A549 (cell line): ENCODE measurements at places on chromosomes 7 and 10. TPM values are rescaled to one million over a fixed set of nuclear protein-coding genes. Genes with fewer than 3 reads are reported as not detected.

DNA sequence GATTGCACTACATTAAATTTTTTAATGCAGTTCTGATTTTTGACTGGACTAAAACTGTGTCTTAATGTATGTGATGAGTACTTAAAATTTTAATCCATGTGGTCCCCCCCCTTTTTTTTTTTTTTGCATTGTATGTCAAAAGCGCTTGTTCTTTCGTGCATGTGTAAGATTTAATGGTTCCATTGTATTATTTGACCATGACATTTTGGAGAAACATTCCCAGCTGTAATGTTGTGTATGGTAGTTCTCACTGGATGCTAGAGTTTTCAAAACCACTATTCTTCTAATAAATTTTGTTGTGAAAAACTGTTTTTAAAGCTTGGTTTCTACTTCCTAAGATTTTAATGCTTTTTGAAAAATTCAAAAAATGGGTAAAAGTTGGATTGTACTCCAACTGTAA is 132.0 kb downstream of the LCOR start:
- no peak for DNase-seq

DNA sequence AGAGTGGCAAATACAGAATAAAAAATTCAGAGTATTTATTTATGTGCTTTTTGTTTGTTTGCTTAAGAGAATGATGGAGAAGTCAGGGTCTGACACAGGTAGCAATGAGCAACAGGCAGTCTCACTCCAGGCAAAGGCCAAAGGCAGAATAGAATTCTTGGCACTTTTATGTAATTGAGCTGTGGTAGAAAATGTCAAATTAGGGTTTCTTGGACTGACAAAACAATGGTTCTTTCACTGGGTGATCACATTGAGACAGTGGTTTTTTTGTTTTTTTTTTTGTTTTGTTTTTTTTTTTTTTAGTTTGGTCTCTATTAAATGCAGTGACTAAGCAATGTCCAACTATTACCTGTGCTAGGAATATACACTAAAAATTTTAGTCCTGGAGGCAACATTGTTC is 27.4 kb downstream of the POM121L12 start:
- DNase-seq, result no peak

DNA sequence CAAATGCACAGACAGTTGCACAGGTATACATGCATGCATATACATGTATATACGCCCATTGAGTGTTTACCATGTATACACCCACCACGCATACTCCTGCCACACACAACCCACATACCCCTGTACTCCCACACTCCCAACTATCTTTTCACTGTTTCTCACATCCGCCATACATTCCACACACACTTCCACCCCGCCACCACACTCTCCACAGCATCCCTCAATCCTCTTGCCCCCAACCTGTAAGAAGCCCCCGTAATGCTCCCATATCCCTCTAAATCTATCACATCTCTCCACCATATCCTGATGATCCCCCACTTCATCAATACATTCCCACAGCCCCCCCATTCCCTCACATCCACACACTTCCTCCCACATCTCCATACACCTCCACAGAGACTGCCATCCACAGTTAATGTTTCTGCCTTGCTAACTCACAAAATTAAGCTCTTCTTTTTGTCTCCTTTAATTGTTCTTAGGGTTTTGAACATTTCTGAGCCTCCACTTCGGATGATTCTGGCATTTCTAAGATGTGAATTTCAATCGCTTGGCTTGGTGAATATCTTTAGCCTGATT is 47.4 kb downstream of the GPR158 start:
- no peak for DNase-seq

DNA sequence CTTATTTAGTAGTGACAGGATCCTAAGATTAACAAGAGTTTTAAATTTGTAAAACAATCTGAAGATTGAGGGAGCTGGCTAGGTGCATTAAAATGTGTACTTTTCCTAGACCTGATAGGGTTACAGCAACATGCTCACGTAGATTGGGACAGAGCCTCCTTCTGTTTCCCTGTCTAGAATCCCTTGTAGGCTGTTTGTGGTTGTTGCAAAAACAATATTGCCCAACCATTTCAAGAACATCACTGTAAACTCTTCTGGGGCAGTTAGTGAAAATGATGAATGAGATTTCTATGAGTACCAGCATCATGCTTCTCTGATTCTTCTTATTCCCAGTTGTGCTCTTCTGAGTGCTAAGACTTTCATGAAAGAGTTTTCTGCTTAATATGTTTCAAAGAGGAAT is 14.7 kb upstream of the CPED1 start:
- no peak for DNase-seq

GRCh38 chr10:77104459-77104980 is 533.1 kb downstream of the KCNMA1 start:
- no peak for DNase-seq

GRCh38 chr10:111079241-111079760 is 2.5 kb downstream of the ADRA2A start:
- no peak for DNase-seq

- DNase-seq, result no peak
These were observed 59.8 kb downstream of the GALNT17 start for GRCh38 chr7:71191771-71192170.

DNA sequence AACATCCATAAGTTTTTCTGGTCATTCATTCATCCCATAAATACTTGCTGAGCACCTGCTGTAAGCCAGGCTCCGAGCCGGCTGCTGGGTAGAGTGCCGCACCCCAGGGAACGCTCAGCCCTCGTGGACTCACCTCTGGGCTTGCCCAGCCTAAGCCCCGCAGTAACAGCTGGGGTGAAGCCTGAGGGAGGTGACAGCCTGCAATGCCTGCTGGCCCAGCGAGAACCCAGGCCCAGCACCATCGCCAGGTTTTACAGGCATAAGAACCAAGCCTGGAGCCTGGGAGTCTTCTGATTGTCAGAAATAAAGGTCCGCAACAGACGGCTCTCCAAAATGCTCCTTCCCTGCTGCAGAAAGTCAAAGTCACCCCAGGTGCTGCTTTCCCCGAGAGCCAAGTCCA is 205.4 kb downstream of the ZMYND11 start:
- no peak for DNase-seq

GRCh38 chr7:134527979-134528371 is 608 bp downstream of the AKR1B10 start:
- no peak for DNase-seq

DNA sequence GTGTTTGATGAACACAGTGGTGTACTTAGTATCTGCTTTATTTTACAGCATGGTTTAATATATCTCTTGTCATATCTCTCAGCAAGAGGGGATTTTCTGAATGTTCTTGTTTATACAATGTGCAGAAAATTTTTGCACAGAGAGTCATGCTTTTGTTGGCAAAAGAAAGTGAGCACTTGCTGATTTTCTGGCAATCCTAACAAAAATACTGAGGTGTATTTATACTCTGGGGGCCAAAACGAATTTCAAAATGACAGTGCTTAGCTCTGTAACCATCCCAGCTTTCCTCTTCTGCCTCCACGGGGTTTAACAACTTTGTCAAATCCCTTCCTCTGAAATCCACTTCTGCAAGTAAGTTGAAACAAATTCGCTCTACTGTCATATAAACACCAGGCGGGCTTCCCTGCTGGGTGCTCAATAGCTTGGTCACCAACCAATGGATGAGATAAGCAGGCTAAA is 169.2 kb downstream of the NOC3L start:
- no peak for DNase-seq

- DNase-seq, result no peak
These were observed 8.5 kb downstream of the CALML5 start for GRCh38 chr10:5490698-5491464.

- DNase-seq, result no peak
These were observed 196.9 kb downstream of the GRID1 start for GRCh38 chr10:86169506-86170254.

GRCh38 chr10:96556003-96556402 is 30.8 kb downstream of the TM9SF3 start:
- DNase-seq, result no peak

DNA sequence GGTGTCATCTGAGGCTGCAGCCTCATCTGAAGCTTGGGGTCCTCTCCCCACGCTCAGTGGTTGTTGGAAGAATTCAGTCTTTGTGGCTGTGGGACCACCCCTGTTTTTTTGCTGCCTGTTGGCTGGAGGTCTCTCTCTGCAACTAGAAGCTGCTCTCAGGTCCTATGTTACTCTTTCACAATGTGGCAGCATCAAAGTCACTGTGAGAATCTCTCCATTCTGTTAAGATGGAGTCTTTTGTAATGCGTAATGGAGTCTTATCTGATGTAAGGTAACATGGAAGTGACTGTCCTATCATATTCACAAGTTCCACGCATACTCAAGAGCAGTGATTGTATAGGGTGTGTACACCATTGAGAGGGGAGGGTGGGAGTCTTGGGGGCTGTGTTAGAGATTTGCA is 24.9 kb downstream of the TSPAN13 start:
- no peak for DNase-seq

- DNase-seq, result no peak
These were observed 102.0 kb upstream of the TBX20 start for GRCh38 chr7:35355911-35356310.

DNA sequence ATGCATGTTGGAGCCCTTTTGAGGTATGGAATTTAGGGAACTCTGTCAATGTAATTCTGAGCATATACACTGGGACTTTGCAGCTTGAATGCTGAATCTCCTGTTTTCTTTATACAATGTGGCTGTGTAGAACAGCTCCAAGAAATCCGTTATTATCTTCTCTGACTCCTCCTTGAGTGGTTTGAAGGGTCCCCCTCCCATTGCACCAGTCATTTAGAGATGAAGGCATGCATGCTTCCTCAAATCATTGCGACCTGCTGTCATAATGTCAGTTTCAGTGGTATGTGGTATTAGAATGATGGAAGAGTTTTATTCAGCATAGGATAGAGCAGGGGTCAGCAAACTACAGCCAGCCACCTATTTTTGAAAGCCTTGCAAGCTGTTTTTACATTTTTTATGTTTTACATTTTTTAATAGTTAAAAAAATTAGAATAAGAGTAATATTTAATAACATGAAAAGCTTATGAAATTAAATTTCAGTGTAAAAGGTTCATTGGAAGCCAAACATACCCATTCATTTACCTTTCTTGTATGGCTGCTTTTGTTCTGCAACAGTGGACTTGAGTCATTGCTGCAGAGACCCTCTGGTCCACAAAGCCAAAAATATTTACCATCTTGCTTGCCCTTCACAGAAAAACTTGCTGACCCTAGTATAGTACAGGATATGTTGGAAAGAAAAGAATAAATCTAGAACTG is 8.1 kb downstream of the STK17A start:
- no peak for DNase-seq

- DNase-seq, result no peak
These were observed 39.8 kb downstream of the SLC37A3 start for GRCh38 chr7:140358412-140359051.

DNA sequence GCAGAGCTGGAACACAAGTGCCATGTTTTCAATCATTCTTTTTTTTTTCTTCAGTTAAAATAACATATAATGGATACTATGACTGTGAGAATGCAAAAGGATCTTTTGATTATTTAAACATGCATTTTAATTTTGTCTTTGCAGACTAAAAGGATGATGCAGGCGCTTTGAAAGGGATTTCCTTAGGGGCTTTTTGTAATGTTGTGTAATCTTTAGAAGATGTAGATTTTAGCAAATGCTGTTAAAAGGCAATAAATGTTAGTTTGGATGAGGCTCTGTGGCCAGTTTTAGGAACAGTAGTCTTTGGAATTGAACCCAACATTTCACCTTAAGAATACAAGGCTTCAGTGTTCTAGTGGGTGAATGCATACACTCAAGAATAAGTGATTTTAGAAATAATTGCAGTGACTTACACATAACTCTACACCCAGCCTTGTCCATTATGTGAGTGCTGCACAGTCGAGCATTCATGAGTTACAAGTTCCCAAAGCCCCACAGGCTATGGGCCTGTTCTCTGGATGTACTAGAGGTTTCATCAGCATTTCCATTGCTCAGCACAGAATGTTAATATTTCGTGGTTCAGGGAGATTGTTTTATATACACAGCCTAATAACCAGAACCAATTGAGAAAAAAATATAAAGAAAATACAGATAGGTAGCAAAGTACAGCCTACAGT is 11.6 kb downstream of the PAPSS2 start:
- no peak for DNase-seq

DNA sequence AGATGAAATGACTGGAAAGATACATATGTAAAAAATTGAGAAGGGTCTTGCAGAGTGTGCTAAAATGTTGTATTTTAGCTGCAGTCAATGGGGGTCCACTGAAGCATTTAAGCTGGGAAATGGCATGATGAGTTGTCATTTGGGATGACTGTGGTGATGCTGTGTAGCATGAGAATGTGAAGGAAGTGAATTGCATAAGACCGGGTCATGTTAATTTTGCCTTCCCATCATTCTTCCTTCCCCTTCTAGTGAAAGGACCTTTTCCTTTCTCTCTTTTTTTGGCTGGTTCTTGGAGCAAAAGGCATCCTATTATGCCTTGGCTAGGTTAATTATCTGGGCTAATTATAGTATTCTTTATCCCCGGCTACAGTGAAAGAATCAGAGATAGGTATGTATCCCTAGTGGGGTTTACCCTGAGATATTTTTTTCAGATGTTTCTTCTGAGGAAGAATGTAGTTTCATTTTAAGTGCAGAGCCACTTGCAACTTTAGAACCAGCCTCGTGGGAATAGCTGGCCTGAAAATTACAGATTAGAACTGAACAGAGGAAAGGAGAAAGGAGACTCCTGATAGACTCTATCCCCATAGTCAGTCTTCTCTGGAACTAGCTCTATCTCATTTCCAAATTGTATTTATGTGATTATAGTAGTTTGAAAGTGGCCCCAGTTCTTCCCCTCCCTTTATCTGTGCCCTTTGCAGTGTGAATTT is 93.6 kb downstream of the HGF start:
- no peak for DNase-seq

DNA sequence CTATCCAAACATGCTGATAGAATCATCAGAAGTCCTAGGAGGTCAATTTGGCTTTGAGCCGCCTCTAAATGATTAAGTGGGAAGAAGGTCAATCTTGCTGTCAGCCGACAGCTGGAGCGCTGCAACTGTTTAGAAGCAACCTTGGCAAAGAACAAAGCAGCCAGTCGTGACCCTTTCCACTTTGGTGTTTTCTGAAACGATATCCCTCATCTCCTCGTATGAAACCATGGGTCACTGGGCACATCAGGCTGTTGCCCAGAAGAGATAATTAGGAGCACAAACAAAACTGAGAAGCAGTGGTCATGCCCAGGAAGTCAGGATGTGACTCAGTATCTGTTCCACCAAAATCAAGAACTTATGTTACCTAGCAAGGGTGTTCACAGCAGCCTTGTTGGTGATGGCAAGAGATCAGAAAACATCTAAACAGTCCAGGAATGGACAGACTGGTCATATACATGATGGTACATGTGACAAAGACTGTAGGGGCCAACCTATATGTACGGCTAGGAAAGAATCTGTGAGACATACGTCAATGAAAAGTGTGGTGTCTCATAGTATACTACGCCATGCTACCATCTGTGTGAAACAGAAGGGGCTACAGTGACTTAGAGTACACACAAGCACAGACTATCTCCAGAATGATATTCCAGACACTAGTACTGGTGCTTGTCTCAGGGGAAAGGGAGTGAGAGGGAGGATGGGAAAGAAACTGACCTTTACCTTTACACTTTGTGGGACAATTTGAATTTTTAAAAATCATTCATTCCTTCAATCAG is 22.4 kb downstream of the STN1 start:
- no peak for DNase-seq

FRMD4A gene
- 2.5 to 3.8 TPM (median 2.9 TPM) in 3 replicates for polyA plus RNA-seq

FAM25G gene
- 1.1 TPM in 1 of 3 replicates, not detected in the others for polyA plus RNA-seq

IFIT1B gene
- polyA plus RNA-seq, result not detected in 3 replicates

SLC26A5 gene
- not detected in 3 replicates for polyA plus RNA-seq

SPDYE9 gene
- polyA plus RNA-seq, result not detected in 3 replicates

PNLIPRP2 gene
- polyA plus RNA-seq, result 0.09 to 0.10 TPM in 2 of 3 replicates, not detected in the other

CCL24 gene
- not detected in 3 replicates for polyA plus RNA-seq

SYT15 gene
- polyA plus RNA-seq, result 2.8 to 3.6 TPM (median 3.2 TPM) in 3 replicates
